ENCODE measurements at places on chromosomes 2 and 18. TPM values are rescaled to one million over a fixed set of nuclear protein-coding genes. Genes with fewer than 3 reads are reported as not detected.

RAB6C gene
- not detected for total RNA-seq

- DNase-seq, result no peak
Observed at GRCh38 chr2:223731503-223731902, 105.9 kb downstream of the AP1S3 start.

DNA sequence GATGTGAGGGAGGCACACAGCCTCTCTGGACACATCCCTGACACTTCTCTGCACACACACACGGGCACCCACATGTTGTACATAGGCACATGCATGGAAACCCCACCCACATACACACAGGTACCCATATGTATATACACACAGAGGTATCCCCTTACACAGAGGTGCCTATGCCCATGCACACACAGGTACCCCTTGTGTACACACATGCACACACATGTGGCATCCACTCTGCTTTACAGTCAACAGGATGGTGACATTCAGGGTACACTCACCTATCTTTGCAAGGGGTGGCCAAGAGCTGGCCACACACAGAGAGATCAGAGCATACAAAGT is 59.5 kb downstream of the FAM168B start:
- no peak for DNase-seq

TSPYL6 gene
- total RNA-seq, result not detected

GRCh38 chr2:208036357-208036756 is 11.0 kb upstream of the PLEKHM3 start:
- DNase-seq, result no peak

GRCh38 chr2:47771211-47771610 is 11.7 kb upstream of the MSH6 start:
- DNase-seq, result no peak

DNA sequence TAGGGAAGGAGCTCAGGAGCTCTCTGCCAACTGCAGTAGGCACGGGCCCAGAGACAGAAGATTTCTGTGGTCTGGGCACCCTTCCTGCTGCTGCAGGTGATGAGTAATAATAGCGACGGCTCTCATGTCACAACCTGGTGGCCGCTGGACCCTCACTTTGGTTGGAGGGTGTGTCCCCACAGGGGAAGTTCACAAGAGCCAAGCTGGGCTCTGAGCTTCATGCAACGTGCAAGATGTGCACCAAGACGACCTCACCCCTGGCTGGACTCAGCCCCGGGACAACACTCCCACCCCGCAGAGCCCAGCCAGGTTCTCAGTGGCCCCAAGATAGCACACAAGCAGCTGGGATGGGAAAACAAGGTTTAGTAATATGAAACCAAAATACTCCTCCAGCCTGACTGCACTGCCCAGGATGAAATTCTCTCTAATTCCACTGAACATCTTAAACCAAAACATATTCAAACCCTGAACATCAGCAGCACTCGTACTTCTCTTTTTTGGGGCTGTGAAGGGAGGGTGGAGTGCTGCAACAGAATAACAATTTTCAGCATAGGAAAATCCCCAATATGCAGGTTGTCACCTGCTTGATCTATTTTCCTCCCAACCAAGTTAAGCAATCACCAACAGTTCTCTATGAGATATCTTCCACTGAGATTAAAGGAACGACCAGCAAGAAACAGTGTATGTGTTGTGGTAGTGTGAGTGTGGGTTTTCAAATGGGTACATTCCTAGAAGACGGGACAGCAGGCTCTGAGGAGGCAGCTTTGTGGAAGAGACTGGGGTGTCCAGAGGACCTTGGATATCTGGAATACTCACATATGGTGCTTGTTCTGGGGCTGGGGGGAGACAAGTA is 26.5 kb downstream of the BCL2 start:
- peak; percentile 54 for DNase-seq

- no peak for DNase-seq
Observed at GRCh38 chr2:48173141-48173540, 266.8 kb upstream of the FBXO11 start.

GRCh38 chr2:84132370-84132769 is 326.7 kb downstream of the SUCLG1 start:
- DNase-seq, result no peak

GREB1L gene
- 19.1 TPM for total RNA-seq

GRCh38 chr2:134770702-134771101 is 51.9 kb upstream of the TMEM163 start:
- no peak for DNase-seq

- DNase-seq, result no peak
Observed at GRCh38 chr2:69036926-69037325, 23.9 kb downstream of the ANTXR1 start.

POTEI gene
- total RNA-seq, result not detected

GRCh38 chr2:19569300-19569791 is 210.9 kb upstream of the OSR1 start:
- DNase-seq, result no peak

GRCh38 chr2:129864719-129865118 is 114.7 kb upstream of the RAB6C start:
- DNase-seq, result no peak

DNA sequence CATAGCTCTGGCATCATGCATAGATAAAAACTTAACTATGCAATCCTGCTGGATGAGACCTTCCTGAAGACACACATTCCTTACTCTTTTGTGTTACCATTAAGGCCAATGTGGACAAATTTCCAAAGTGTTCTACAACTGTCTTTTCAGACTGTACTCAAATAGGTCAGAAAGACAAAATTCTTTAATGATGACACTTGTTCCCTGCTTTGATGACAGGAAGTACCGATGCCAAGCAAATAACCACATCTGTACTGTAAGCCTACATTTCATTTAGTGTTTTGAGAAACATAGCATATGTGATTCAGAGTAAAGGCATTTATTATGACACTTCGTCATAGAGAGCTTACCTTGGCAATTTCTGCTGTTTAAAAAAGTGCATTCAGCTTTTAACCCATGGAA is 55.0 kb downstream of the PMAIP1 start:
- DNase-seq, result no peak

GRCh38 chr2:24080701-24081100 is 3.9 kb downstream of the TP53I3 start:
- no peak for DNase-seq

DNA sequence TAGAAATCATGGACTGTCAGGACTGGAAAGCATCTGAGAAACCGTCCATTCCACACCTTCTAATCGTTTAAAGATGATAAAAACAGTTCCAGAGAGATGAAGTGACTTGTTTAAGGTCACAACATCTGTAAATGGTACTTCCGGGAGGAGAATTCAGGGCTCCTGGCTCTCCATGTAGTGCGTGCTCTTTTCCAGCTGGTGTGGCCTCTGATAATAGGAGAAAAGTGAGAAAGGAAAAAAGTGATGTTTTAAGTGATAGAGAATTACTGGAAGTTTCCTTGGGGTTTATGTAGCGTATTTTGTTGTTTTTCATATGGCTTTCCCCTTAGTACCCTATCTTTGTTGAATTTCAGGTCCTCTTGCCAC is 663 bp downstream of the C2orf49 start:
- DNase-seq, result no peak

DNA sequence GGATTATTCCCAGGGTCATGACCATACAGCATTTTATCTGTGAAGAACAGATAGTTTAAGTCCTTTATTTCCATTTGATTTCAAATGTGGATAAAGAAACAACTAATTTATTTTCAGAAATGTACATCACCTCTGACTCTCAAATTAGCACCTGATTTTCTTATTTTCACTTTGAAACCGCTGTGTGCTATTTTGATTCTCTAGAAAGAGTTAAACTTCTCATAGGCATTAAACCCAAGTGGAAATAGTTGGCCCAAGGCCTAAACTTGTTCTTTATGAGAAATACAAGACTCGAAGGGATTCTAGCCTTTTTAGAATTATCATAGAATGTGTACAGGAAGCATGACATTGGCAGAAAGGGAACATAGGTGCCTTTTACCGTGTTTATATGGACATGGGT is 41.5 kb upstream of the LTBP1 start:
- DNase-seq, result no peak

- DNase-seq, result no peak
Observed at GRCh38 chr2:74093840-74094239, 53.9 kb downstream of the BOLA3 start.

ACADL gene
- total RNA-seq, result 1.9 TPM

- no peak for DNase-seq
Observed at GRCh38 chr2:230267556-230267955, 42.0 kb downstream of the SP140 start.

DNA sequence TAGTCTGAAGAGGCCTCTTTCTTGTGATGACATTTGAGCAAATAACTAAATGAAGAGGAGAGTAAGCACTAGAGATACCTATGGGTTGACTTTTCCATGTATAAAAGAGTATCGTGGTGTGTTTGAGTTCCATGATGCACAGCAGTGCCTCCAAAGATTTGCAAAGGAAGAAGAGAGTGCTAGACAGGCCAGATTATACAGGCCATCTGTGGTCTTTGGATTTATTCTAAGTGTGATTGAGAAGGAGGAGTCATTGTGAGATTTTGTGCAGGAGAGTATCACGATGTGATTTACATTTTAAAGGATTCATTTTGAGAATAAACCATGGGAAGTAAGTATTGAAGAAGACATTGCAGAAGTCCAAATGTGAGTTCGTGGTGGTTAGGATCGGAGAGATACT is 695.9 kb upstream of the FAM98A start:
- DNase-seq, result no peak

- no peak for DNase-seq
Observed at GRCh38 chr2:170227507-170227947, 49.6 kb downstream of the MYO3B start.

DNA sequence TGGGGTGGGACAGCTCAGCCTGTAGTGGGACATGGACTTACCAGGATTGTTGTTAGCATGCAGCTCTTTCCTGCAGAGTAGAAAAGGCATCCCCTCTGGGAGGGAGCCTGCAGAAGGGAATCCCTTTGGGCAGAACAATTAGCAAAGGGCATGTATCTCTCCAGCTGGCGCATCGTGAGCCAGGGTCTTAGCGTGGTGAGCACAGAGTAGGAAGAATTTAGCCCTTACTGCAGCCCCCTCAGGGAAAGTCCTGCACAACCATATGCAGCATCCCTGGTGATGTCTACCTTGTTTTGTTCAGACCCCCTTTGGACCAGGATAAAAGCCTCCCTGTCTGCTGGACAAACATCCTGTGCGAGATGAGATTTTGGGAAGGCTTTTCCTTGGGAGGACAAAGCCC is 292.1 kb downstream of the SLC4A3 start:
- no peak for DNase-seq

- no peak for DNase-seq
Observed at GRCh38 chr2:66435549-66435875, 587 bp downstream of the MEIS1 start.

DNA sequence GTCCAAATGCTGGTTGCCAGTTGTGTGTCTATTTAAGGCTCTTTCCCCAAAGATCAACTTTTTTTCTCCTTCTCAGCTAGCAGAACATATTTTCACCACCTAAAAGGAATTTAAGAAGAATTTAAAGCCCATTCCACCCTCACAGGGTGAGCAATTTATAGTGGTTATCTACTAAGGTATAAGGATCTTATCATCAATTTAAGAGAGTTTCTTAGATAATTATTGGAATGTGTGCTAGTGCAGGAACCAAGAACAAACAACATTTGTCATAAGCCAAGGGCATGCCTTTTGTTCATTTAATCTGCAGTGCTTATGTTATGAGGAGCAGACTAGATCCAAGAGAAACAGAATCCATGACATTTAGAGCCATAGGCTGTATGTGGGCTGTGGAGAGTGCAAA is 37.2 kb downstream of the NLRC4 start:
- DNase-seq, result no peak

HOXD11 gene
- not detected for total RNA-seq

- no peak for DNase-seq
Observed at GRCh38 chr18:9786631-9787030, 78.5 kb downstream of the RAB31 start.

- no peak for DNase-seq
Observed at GRCh38 chr2:66984864-66985263, 412.3 kb upstream of the ETAA1 start.

- no peak for DNase-seq
Observed at GRCh38 chr2:223383315-223383714, 218.8 kb downstream of the SCG2 start.

GRCh38 chr2:88808083-88808482 is 116.6 kb downstream of the RPIA start:
- DNase-seq, result no peak

- no peak for DNase-seq
Observed at GRCh38 chr2:40317761-40318160, 134.1 kb downstream of the SLC8A1 start.

Measured in right atrium auricular region (tissue), 2 donors.